Stimulated activated CD8-positive, alpha-beta memory T cell treated with anti-CD3 and anti-CD28 coated beads, Interleukin-4, amount 100 ng/mL, for 24 hours (primary cell): ENCODE measurements at places on chromosomes 11 and 22.

GRCh38 chr11:102046841-102047240 is 396 bp upstream of the CFAP300 start:
- no peak for DNase-seq

- no peak for DNase-seq
These were observed 11.5 kb downstream of the CTTN start for GRCh38 chr11:70409871-70410270.

DNA sequence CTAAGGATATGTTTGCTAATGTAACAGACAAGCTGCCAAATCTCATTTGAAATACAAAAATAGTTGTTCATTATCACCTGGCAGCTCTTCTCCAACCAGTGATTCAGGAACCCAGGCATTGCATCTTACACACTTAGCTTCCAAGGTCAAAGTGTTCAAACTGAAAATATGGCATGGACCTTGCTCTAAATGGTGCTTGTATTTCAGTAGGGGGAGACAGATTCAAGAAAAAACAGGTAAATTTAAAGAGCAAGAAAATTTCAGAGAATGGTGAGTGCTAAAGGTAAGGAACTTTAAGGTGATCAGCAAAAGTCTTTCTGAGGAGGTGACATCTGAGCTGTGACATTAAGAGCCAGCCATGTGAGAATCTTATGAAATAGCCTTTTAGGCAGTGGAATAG is 82.8 kb upstream of the E2F8 start:
- no peak for DNase-seq

DNA sequence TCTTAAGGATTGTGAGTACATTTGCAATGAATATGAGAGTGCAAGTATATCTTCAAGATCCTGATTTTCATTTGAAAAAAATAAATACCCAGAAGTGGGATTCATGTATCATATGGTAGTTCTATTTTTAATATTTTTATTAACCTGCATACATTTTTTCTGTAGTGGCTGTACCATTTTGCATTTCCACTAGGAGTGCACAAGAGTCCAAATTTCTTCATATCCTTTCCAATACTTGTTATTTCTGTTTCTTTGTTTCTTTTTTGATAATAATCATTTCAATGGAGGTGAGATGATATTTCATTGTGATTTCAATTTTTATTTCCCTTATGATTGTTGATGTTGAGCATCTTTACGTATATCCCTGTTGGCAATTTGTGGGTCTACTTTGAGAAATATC is 759.8 kb upstream of the CNTN5 start:
- no peak for DNase-seq

DNA sequence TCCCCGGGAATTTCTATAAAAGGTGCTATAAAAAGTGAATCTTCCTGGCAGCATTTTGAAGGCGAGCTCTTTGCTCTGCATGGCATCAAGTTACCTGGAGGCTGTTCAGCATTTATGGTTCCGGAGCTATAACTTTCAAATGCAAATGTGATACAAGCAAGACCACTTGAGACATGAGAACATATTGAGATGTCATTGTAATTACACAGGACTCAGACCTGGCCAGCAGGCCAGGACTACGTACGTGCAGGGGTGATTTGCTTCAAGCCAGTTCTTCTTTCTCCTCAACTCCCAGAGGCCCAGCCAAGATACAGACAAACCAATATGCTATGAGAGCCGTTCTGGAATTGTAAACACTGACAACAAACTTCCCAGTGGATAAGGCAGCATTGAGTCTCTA is 227.4 kb upstream of the FAT3 start:
- DNase-seq, result no peak

GRCh38 chr11:127339376-127339775 is 338.8 kb upstream of the KIRREL3 start:
- DNase-seq, result no peak

GRCh38 chr11:129700701-129701100 is 114.9 kb upstream of the TMEM45B start:
- no peak for DNase-seq

- no peak for DNase-seq
These were observed 705 bp downstream of the UNC93B1 start for GRCh38 chr11:68002938-68003845.

DNA sequence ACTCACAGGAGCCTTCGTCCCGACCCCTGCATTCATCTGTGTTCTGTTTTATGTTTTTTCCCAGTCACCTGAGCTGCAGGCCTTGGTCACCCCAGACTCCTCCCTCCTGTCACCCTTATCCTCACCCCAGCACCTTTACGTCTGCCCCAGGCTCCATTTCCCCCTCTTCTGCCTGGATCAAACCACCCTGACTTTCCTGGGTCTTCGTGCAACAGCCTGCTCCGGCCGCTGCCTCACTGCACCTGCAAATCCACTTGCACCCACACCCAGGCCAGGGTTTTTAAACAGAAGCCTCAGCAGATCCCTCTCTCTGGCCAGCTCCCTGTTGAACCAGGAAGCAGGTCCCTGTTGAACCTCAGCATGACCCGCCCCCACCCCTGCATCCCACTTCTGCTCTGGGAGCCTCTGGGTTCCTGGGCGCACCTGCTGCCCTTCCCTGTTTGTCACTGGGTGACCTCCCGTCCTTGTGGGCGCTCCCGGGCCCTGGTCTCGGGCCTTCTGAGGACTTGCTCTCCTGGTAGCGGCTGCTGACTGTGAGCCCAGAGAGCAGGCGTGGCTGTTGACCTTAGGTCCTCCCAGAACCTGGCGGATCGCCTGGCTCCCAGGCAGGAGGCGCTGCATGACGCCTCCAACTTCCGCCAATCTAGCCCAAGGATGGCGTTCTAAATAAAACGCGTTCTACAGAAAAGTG is 12.8 kb downstream of the MAPK8IP2 start:
- DNase-seq, result no peak

- peak; percentile 28 for DNase-seq
These were observed 16.2 kb downstream of the PIWIL3 start for GRCh38 chr22:24758164-24758799.

DNA sequence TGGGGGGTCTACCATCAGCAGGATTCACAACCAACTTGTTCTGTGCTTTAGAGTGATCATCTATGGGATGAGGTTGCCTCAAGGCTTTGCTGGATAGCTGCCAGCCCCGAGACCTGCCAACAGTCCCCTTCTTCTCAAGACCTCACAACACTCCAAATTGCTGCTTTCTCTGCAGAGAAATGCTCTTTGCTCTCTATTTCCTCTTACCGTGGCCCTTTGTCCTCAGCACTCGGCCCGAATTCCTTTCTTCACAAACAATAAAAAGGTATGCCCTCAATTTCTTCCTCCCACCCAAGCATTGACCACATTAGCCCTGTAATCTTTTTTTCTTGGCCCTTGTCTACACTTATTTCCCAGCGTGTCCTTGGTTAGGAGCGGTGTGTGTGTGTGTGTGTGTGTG is 147.4 kb upstream of the SNX19 start:
- no peak for DNase-seq

DNA sequence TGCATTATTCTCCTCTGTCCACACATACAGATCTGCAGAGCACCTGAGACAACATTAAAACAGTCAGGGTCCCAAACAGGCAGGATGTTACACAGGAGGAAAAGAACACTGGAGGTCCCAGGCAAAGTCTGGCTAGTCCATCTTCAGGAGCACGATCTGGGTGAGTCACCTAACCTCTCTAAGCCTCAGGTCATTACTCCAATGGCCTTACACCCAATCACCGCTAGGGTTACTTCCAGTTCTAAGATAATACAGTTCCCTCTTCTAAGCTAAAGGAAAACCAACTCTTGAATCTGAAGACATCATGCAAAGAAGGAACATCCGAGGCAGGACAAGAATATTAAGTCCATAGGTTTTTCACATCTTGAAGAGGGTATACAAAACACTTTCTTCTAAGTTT is 24.5 kb downstream of the ASCC2 start:
- no peak for DNase-seq

- no peak for DNase-seq
These were observed 108.5 kb downstream of the DBX1 start for GRCh38 chr11:20051469-20052399.
